ENCODE measurements at places on chromosomes 6 and 20. TPM values are rescaled to one million over a fixed set of nuclear protein-coding genes. Genes with fewer than 3 reads are reported as not detected.

DNA sequence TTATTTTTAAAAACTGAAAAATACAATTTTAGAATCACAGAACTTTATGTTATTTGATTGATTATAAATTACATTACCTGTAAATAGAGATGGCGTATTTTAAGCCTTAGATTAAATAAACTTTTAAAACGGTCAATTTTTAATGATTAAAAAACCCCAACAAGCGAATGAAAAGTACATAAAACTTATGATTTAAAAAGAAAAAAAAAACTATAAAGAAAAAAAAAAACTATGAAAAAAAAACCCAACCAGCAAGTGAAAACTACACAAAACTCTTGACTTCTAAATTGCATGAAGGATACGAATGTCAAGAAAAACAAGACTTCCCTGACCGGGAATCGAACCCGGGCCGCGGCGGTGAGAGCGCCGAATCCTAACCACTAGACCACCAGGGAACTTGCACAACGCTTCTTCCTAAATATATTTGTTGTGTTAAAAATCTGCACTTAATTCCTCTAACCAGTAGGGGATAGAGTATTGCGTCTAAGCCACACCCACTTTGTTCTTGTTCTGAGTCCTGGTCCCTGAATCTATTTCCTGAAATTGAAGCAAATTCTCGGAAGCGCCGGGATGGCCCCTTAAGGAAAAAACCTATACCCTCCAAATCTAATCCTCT, 10.7 kb upstream of the NCOA7 start:
- no peaks in the 10 kb centered on the region for H3K36me3 ChIP-seq
- H3K27me3 ChIP-seq = peaks cover 5% of the 10 kb centered on the region
- H3K27ac ChIP-seq = no peak overlapping the region
- H3K4me3 ChIP-seq = peak overlapping the region; percentile 59

DNA sequence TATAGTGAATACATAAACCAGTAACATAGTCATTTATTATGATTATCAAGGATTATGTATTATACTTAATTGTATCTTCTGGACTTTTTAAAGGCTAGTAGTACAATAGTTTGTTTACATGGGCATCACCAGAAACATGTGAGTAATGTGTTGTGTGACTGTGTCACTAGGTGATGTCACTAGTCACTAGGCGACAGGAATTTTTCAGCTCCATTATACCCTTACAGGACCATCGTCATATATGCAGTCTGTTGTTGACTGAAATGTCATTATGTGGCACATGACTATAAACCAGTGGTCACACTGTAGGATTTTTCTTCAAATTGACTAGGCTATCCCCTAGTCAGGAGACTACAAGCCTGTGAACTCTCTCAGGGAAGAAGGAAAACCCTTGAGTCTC, 86.5 kb upstream of the CENPW start:
- no peaks in the 10 kb centered on the region for H3K27me3 ChIP-seq
- no peaks in the 10 kb centered on the region for H3K36me3 ChIP-seq
- H3K4me1 ChIP-seq = no peaks in the 10 kb centered on the region
- no peak overlapping the region for H3K27ac ChIP-seq
- DNase-seq = no peak

DNA sequence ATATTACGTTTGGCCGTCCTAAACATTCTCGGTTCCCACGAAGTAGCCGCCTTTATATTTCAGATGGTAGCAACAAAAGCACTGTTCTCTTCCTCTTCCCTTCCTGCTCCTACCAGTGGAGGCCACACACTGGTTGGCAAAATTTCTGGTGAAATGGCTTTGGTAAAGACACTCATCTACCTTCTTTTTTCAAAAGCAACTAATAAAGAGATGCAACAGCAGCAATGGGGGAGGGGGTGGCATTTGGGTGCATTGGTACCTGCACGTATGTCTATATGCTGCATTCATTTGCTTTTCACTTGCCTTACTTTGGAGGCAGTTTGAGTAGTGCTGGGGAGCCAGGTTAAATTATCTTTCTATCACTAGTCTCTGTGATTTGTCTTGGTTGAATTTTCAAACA, 6.0 kb downstream of the POU3F2 start:
- H3K4me3 ChIP-seq = no peak overlapping the region
- H3K36me3 ChIP-seq = no peaks in the 10 kb centered on the region
- H3K4me1 ChIP-seq = peaks cover 2% of the 10 kb centered on the region

- peaks cover 10% of the 10 kb centered on the region for H3K27me3 ChIP-seq
- no peak for DNase-seq
- peaks cover 13% of the 10 kb centered on the region for H3K4me1 ChIP-seq
These were observed 18.1 kb upstream of the SLC9A8 start for GRCh38 chr20:49794336-49795134.

- peaks cover 2% of the 10 kb centered on the region for H3K4me1 ChIP-seq
- no peaks in the 10 kb centered on the region for H3K36me3 ChIP-seq
- peaks cover 4% of the 10 kb centered on the region for H3K27me3 ChIP-seq
- DNase-seq = peak; percentile 68
These were observed 60.7 kb upstream of the LAMA2 start for GRCh38 chr6:128822271-128822670.

DNA sequence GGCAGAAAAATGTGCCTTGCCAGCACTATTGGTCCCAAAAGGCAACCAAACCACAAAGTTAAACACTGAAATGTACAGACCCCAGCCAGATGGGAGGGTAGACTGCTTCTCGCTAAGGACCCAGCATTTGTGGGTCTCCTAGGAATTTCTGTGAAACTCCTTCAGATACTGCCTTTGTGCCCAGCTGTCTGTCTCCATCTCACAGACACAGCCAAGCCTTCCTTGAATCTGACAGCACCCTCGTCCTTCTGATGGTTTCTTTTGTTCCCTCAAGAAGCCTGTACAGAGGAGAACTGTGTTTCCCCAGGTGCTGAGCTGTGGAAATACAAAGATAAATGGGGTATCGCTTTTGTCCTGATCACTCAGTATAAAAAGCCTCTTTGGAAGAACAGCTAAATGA, 254.0 kb upstream of the TAB2 start:
- H3K27me3 ChIP-seq = no peaks in the 10 kb centered on the region
- H3K4me3 ChIP-seq = no peak overlapping the region
- peaks cover 16% of the 10 kb centered on the region for H3K4me1 ChIP-seq
- H3K27ac ChIP-seq = no peak overlapping the region

DNA sequence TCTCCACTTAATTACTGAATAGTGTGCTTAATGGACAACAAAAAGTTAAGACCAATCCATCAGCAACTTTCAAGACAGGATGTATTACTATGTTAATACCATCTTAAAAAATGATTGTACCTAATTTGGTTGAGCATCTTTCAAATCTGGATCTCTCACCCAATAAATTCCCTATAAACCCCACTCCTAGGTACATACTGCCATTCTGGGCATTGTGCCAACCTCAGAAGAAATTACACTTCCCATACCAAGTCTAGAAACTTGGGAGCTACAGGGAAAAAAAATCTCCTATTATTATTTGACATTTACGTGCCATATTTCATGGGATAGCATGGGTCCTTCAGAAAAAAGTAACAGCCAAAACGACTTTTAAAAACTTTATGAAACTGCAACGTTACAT, 5.1 kb downstream of the SYNCRIP start:
- H3K4me1 ChIP-seq = peaks cover 6% of the 10 kb centered on the region
- no peak overlapping the region for H3K27ac ChIP-seq
- no peak for DNase-seq
- peaks cover 39% of the 10 kb centered on the region for H3K36me3 ChIP-seq
- no peak overlapping the region for H3K4me3 ChIP-seq

DNA sequence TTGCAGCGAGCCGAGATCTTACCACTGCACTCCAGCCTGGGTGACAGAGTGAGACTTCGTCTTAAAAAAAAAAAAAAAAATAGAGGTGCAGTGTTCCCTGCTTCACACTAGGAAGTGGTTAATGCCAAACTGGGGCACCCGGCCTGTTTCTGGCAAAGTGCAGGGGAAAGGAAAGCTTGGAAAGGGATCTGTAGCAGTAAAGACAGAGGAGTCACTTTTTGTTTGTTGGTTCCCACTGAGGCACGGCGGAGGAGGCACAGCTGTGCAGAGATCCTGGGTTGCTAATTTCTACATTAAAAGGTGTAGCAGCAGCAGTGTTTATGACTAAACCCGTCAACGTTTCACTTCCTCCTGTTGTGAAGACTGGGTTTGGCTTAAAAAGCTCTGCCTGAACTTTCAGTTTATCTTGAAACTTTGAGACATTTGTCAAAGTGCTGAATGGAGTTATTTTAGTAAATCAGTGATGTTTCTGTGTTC, 125.6 kb downstream of the CARMIL1 start:
- no peak overlapping the region for H3K27ac ChIP-seq
- H3K4me1 ChIP-seq = no peaks in the 10 kb centered on the region
- no peak overlapping the region for H3K4me3 ChIP-seq
- H3K27me3 ChIP-seq = no peaks in the 10 kb centered on the region

DNA sequence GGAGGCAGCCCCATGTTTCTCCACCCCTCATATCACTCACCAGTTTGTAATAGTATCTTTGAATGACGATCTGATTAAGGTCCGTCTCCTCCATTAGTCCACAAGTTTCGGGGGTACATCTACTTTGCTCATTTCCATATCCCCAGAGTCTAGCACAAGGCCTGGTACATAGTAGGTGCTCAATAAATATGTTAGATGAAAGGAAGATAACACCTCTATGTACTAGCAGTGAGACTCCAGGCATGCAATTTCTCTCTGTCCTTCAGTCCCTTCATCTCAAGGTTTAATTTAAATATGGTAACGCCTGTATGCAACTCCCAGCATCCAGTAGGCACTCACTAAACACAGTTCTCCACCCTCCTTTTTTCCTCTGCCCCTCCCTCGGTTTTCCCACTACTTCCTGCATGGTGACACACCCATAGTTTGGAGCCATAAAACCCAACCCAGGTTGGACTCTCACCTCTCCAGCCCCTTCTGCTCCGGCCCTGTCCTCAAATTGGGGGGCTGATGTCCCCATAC, 461 bp upstream of the HNF4A start:
- no peaks in the 10 kb centered on the region for H3K4me1 ChIP-seq
- H3K36me3 ChIP-seq = no peaks in the 10 kb centered on the region
- no peak overlapping the region for H3K4me3 ChIP-seq
- no peak overlapping the region for H3K27ac ChIP-seq
- no peak for DNase-seq
- H3K27me3 ChIP-seq = peaks cover 32% of the 10 kb centered on the region

- H3K27me3 ChIP-seq = no peaks in the 10 kb centered on the region
- no peaks in the 10 kb centered on the region for H3K36me3 ChIP-seq
- peaks cover 12% of the 10 kb centered on the region for H3K4me1 ChIP-seq
- no peak overlapping the region for H3K27ac ChIP-seq
- DNase-seq = no peak
These were observed 288.0 kb downstream of the ADGB start for GRCh38 chr6:146886587-146887446.

GRCh38 chr20:57559289-57559634, 1.6 kb upstream of the PCK1 start:
- no peak for DNase-seq
- no peak overlapping the region for H3K27ac ChIP-seq
- H3K36me3 ChIP-seq = no peaks in the 10 kb centered on the region
- H3K4me1 ChIP-seq = no peaks in the 10 kb centered on the region

- DNase-seq = no peak
- no peaks in the 10 kb centered on the region for H3K4me1 ChIP-seq
- no peaks in the 10 kb centered on the region for H3K27me3 ChIP-seq
- H3K36me3 ChIP-seq = peaks cover 2% of the 10 kb centered on the region
- no peak overlapping the region for H3K4me3 ChIP-seq
These were observed 14.2 kb downstream of the HINT3 start for GRCh38 chr6:125970760-125971159.

GRCh38 chr6:53431704-53432103, 83.0 kb upstream of the ELOVL5 start:
- H3K27ac ChIP-seq = no peak overlapping the region
- H3K36me3 ChIP-seq = no peaks in the 10 kb centered on the region
- DNase-seq = no peak
- no peaks in the 10 kb centered on the region for H3K27me3 ChIP-seq

- no peaks in the 10 kb centered on the region for H3K4me1 ChIP-seq
- no peaks in the 10 kb centered on the region for H3K27me3 ChIP-seq
- no peak overlapping the region for H3K27ac ChIP-seq
- no peaks in the 10 kb centered on the region for H3K36me3 ChIP-seq
These were observed 122.8 kb downstream of the CCDC170 start for GRCh38 chr6:151616600-151616999.

DNA sequence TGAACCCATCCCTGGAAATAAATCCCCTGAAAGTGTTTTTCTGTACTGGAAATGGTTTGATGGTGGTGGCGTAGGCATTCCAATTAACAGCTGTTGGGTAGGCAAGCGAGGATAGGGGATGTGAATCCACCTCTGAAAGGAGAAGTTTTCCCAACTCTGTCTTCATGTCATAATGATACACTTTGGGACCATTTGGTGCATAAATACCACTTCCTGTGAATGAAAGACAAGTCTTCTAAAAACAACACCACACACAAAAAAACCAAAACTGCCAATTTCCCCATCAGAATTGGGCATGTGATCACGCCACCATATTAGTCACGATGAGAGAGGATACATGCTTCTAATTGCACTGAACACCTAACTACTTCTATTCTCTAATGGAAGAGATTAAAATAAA, 6.4 kb downstream of the VNN2 start:
- peaks cover 2% of the 10 kb centered on the region for H3K27me3 ChIP-seq
- DNase-seq = no peak
- H3K36me3 ChIP-seq = no peaks in the 10 kb centered on the region
- no peak overlapping the region for H3K27ac ChIP-seq
- H3K4me3 ChIP-seq = no peak overlapping the region

DNA sequence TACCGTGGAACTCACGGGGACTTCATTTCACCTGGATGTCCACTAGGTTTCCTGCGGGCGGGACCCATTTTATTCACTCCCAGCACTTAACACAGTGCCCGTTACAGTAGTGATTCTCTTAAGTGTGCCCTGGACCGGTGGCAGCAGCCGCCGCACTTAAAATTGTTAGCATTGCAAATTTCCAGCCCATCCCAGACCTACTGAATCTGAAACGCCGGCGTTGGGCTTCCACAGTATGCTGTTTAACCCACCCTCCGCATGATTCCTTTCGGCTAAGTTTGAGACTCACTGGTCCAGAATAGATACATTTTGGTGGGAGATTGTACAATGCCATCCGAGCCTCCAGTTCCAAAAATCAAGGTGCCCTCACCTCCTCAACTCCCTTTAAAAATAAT, 967 bp downstream of the SMPDL3A start:
- H3K36me3 ChIP-seq = peaks cover 1% of the 10 kb centered on the region
- H3K27ac ChIP-seq = peak overlapping the region; percentile 85
- peak overlapping the region; percentile 63 for H3K4me3 ChIP-seq
- peaks cover 9% of the 10 kb centered on the region for H3K4me1 ChIP-seq
- no peaks in the 10 kb centered on the region for H3K27me3 ChIP-seq

DNA sequence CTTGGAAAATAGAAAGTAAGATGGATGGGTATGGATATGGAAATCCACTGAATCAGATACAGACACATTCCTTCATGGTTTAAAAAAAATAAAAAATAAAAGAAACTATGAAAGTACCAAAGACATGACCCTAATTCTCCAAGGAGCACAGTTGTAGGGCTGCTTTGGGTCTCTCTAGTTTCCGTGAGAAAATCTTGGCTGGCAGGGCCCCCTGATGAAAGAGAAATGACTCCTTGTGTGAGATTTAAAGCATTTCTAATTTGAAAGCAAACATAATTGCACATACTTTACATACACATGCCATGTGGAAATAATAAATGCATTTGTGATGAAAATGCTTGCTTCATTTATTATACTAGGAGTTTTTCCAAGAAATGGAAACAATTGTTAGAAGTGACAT, 593.9 kb upstream of the BTBD3 start:
- H3K27me3 ChIP-seq = no peaks in the 10 kb centered on the region
- H3K36me3 ChIP-seq = no peaks in the 10 kb centered on the region
- no peak overlapping the region for H3K27ac ChIP-seq
- no peaks in the 10 kb centered on the region for H3K4me1 ChIP-seq
- H3K4me3 ChIP-seq = no peak overlapping the region

Gene BPIFA1
- polyA plus RNA-seq = not detected

Gene GPANK1
- 13.8 TPM for polyA plus RNA-seq

Gene CNKSR3
- polyA plus RNA-seq = 6.7 TPM

Gene ANKRD66
- polyA plus RNA-seq = not detected

Gene TRIM31
- polyA plus RNA-seq = not detected

Gene ENPP1
- polyA plus RNA-seq = 10.9 TPM
